Hindlimb muscle (tissue), 1 donor: ENCODE measurements at places on chromosomes 7 and 10.

- no peak for DNase-seq
Measured at GRCh38 chr10:6108631-6109443, 20.0 kb downstream of the RBM17 start.

DNA sequence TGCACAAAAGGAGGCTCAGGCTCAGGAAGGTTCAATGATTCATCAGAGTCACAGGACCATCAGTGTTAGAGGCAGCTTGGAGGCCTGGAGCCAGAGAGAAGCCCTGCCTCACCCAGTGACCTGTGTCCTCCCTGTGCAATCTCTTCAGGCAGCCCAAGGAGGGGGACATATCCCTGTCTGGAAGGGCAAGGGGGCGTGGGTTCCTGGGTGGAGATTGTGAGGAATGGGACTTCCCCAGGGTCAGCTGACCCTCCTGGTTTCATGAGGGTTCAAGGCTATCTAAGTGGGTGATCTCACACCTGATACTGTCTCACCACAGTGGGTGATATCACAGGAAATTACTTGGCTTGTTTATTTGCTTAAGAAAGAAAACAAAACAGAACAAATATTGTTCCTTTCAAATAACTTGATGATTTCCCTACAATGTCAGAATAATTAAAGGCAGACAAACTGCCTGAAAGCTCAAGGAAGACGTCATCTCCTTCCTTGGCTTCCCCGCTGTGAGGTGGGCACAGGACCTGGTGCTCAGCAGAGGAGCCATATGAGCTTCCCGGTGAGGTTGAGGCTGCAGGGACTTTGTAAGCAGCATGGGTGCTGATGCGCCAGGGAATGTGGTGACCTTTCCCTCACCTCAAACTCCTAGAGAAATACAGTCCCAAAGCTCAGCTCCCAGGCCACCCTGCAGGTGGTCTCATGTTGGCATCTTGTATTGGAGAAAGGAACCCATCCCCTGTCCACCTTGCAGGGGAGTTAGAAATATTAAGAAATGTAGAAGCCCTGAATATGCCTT, 763.2 kb downstream of the GRID1 start:
- DNase-seq, result no peak

DNA sequence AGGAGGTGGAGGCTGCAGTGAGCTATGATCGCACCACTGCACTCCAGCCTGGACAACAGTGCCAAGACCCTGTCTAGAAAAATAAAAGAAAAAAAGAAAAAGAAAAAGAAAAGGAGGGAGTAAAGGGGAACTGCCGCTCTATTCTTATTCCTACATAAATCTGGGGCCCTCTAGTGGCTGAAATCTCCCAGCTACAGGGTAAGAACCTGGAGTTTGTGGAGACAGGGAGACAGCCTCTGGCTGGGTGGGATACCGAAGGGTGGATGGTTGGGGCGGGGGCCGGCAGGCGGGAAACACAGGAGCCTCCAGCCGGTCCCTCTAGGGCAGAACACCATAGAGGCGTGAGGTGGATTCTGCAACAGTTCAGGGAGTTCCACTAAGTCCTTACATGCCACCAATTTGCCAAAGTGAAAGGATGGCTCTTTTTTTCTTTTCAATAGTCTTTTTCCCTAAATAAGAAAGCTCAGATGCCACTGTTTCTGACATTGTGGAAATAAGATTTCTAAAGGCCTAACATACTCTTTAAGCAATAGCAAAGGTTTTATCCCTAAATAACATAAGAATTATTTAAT, 117.3 kb downstream of the SVIL start:
- no peak for DNase-seq

DNA sequence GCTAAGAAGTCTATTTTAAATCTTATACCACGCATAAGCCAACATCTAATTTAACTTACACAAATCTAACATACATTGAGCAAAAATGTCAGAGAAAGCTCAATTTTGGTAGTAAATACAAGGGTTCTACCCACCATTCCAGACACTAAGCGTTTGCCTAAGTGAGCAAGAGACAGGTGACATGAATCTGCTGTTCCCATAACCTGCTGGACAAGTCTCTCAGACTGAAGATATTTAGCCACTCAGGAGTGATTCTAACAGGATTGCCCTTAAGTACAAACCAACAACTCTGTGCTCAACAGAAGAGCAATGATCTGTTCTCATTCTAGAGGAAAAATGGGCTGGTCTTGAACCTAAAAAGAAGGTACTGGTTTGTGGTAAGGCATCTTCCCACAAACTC, 18.8 kb downstream of the EZH2 start:
- DNase-seq, result no peak

GRCh38 chr10:98080494-98080893, 50.1 kb upstream of the CRTAC1 start:
- DNase-seq, result no peak

DNA sequence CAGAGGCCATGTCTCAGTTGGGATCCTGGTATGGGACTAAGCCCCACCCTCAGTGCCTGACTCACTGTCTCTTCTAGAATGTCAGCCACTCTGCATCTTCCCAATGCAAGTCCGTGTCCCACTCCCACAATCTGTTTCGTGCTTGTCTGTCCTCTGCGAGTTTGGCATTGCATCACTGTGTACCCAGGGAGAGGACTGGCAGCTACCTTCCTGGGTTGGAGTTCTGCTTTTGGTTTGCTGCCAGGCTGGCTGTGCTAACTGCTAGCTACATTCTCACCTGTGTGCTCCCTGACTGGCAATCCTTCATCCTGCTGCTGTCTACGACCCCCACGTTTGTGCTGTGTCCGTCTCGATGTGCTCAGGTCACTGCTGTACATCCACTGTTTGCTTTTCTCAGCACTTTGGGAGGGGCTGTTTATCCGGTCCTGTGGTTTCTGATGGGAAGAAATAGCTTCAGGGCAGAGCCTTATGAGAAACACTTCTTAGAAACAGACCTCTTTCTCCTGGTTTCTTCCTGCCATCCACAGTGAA, 56.0 kb upstream of the GLI3 start:
- no peak for DNase-seq

DNA sequence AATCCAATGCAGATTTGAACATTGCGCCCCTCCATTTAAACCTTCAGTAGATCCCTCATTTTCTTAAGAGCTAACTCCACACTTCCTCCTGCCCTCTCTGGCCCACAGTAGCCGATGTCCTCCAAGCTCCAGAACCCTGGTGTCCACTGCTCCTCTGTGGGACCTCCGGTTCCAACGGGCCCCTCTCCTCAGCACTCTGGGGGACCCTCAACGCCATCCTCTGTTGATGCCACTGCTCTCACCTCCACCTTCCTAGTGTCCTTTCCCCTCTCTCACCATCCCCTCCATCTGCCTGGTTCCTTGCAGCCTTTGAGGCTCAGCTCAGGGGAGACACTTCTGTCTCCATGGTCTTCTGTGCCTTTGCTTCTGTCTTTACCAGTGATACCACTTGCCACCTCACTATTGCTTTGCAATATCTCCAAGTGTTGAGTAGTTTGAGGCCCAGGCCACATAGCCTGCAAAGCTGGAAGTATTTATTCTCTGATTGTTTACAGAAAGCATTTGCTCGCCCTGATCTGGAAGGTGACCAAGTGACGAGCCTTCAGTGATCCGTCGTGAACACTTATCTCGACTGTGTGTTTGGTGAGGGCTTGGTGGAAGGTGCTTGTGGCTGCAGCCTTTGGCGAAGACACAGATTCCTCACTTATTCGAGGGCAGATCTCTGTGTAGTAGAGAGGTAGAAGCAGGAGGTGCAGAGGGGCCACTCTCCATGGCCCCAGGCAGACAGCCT, 104.8 kb upstream of the SHH start:
- DNase-seq, result no peak

- no peak for DNase-seq
Measured at GRCh38 chr10:81995254-81995653, 120.3 kb downstream of the NRG3 start.

- DNase-seq, result no peak
Measured at GRCh38 chr7:66013938-66014337, 31.9 kb upstream of the GUSB start.

- DNase-seq, result no peak
Measured at GRCh38 chr7:55065511-55066229, 46.9 kb downstream of the EGFR start.

- no peak for DNase-seq
Measured at GRCh38 chr7:9945857-9946256, 1027.8 kb upstream of the PHF14 start.

DNA sequence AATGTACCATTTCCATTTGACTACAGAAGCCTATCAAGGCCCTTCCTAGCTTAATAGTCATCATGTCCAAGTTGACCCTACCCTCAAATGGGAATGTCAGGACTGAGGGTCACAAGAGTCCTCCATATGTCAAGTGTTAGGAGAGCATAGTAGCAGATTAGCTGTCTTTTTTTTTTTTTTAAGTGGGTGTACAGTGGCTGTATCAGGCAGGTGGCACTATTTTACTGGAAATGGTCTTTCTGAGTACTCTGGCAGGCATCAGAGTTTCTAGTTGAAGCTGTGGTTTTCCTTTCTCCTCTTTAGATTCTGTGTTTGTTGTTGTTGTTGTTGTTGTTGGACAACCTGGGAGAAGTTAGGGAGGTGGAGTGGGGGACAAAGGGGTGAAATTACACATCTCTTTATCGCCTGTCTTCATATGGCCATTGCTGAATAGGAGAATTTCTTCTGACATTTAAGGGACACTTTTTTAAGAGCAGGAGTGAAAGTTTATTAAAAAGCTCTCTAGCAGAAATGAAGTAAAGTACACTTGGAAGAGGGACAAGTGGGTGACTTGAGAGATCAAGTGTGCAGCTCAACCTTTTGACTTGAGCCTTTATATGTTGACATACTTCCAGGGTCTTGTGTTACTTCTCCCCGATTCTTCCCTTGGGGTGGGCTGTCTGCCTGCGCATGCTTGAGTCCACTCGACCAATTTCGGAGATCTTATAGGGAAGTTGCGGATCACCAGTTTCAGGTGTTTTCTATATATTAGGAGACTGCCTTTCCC, 104.1 kb upstream of the FOXP2 start:
- DNase-seq, result no peak

DNA sequence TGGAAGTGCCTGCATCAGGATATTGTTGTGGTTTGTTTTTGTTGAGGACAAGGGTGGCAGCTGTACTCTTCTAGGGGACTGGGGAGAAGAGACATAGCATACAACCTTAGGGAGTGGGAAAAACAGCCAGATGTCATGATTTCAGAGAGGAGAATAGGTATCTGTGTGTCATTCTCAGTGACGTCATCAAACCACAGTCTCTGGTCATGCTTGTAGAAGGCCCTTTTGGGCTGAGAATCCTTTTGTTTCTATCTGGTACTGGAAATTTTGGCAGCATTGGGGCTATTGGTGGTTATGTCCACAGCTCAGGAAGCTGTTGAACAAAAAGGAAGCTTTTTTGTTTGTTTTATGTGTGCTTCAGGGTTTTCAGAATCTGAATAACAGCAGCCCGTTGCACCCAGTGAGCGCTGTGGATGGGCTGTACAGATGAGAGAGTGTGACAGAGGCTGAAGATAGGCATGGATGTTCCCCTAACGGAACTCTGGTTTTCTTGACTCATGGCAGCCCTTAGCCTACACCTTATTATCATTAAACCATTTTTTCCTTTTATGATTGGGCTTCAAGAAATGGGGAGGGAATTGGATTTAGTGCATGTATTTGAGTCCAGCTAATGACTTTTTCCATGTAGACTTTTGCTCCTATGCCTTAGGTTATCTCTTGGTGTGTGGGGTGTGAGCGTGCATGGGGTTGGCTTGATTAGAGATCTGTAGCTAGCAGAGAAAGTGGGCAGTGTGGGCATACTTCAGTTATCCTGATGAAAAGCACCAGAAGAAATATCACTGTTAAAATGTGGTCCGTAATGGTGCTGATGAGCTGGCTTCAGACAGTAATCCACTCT, 65.7 kb downstream of the SND1 start:
- DNase-seq, result no peak

DNA sequence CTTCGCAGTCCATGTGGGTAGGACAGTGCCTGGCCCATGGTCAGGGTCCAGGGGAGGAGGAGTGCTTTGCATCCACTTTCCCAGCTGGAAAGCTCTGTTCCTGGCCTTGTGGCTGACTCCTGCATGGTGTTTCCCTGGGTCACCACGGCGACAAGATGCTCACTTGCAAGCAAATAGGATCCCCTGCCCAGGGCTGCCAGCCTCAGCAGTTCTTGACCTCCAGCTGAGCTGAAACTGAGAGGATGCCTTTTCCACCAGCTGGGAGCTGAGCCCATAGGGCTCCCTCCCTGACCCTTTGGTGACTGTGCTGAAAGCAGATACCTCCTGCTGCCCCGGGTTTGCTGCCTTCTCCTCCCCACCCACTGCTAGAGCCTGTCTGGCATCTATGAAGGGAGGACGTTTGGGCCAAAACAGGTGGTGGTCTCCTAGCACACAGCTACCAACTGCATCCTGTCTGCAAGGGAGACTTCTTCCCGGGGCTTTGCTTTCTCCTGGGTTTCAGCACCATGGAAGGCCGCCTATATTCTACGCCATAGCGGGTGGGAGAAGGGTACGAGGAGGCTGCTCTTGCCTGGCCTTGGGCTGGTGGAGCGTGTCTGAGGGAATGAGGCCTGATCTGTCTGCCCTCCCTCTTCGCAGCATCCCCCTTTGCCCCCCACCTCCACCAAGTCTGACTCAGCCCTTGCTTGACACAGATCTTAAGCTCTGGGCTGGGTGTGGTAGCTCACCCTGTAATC, 34.4 kb downstream of the UBTD1 start:
- no peak for DNase-seq

- DNase-seq, result no peak
Measured at GRCh38 chr7:130476297-130477150, 15.4 kb upstream of the MEST start.

DNA sequence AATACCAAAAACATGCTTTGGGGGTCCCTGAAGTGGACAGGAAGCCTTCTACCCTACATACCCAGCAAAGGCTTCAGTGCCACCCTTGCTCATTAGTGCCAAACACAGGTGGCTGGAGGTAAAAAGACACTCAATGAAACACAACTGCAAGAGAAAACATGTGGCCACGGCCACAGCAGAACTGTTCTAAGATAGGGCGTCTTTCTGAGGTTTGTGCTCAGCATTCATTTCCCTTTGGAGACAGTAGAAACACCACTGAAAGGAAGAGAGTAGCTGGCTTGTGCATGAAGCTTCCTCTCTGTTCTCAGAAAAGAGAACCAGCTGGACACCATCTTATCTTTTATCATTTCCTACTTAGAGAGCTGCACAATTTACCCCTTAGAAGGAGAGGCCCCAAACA, 143.0 kb downstream of the PLXNA4 start:
- DNase-seq, result no peak

DNA sequence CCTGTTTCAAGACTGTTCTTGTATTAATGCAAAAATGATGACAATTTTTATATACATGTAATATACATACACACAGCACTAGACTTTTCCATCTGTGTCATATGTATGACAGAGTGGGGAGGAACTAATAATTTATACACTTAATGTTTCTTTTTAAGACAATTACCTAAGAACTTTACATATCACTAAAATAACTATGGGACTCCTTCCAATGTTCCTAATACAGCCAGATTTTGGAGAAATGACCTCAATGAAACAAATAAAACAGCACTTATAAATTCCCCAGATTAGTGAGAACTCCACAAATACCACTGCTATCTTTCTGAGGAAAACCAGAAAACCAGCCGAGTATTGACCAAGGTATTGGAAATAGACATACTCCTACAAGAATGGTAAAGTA, 199.4 kb downstream of the ELMO1 start:
- DNase-seq, result no peak

- no peak for DNase-seq
Measured at GRCh38 chr7:17516771-17517170, 218.3 kb downstream of the AHR start.

- no peak for DNase-seq
Measured at GRCh38 chr10:61176424-61176823, 232.4 kb upstream of the RHOBTB1 start.

- no peak for DNase-seq
Measured at GRCh38 chr7:34756691-34757090, 98.7 kb downstream of the NPSR1 start.
